Activated CD4-positive, alpha-beta T cell treated with anti-CD3 and anti-CD28 coated beads for 24 hours (primary cell): ENCODE measurements at places on chromosomes 2 and 18.

GRCh38 chr18:49967171-49967570 is 153.8 kb upstream of the ACAA2 start:
- DNase-seq: no peak

DNA sequence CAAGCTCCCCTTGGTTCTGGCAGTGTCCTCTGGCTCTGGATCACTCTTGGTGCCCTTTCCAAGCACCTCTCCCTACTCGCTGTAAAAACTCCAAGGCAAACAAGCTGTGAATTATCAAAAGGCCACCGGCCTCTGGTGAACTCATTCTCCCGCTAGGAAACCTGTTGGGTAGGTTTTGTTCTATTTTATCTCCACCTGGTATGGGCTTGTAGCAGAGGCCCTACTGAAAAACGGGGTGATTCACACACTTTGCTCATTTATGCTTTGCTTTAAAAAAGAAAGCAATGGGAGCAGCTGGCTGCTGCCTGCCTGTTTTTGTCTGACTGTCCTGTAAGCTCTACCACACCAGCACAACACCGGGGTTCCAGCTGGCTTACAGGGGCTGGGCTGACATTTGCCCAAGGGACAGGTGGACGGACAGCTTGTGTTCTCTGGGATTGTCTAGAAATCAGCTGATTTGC is 56.8 kb downstream of the SH3BP4 start:
- DNase-seq: no peak

DNA sequence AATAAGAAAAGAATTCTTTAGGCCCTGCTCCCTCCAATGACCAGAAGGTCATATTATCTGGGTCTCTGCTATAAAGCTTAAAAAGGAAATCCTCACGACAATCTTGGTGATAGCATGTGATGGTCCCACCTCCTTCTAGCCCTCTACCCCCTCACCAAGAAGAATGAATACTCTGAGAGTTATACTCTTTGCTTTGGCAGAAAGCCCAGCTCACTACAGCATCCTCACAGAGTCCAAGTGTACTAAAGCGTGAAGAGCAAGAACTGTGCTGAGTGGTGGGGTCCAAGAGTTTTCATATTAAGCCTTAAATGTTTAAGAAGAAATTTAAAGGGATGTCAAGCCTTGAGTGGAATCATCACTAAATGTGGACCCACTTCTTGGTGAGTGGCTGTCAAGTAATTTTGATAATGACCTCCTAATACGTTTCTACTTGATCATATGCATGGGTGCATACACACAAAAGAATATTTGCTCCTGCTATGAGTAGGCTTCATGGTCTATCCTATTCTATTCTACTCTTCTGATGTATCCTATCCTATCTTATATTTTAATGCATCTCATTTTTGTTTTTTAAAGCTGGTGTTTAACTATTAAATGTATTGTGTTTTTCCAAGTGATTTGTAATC is 16.5 kb upstream of the SERPINB7 start:
- no peak for DNase-seq

- no peak for DNase-seq
Measured at GRCh38 chr2:138536302-138536701, 34.7 kb downstream of the SPOPL start.
